Osteoblast (primary cell): ENCODE measurements at places on chromosomes 2 and 18. TPM values are rescaled to one million over a fixed set of nuclear protein-coding genes. Genes with fewer than 3 reads are reported as not detected.
A peak's percentile ranks its signal among the peaks of the same experiment; 100 is the strongest.

DNA sequence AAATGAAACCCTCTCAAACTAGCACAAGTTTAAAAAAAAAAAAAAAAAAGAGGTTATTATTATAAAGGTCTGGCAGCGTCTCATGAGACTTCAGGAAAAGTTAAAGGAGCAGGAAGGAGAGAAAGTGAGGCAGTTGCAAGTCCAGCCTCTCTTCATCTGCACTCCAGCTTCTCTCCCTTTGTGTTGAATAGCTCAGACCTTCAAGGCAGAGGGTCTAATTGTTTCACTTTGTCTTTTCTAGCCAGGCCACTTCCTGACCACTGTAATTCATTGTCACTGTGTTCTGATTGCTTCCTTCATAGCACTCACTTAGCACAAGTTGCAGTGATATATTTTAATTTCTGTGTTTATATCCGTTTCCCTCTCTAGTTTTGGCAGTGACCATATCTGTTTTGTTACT, 99.9 kb downstream of the SPATS2L start:
- H3K4me3 ChIP-seq = no peak overlapping the region
- H3K27ac ChIP-seq = peak overlapping the region; percentile 78
- DNase-seq = no peak
- no peaks in the 10 kb centered on the region for H3K36me3 ChIP-seq

Gene CD8B
- total RNA-seq = not detected in 2 replicates

GRCh38 chr2:157223624-157224205, 33.8 kb upstream of the GALNT5 start:
- no peaks in the 10 kb centered on the region for H3K4me1 ChIP-seq
- no peak overlapping the region for H3K27ac ChIP-seq
- H3K27me3 ChIP-seq = no peaks in the 10 kb centered on the region

DNA sequence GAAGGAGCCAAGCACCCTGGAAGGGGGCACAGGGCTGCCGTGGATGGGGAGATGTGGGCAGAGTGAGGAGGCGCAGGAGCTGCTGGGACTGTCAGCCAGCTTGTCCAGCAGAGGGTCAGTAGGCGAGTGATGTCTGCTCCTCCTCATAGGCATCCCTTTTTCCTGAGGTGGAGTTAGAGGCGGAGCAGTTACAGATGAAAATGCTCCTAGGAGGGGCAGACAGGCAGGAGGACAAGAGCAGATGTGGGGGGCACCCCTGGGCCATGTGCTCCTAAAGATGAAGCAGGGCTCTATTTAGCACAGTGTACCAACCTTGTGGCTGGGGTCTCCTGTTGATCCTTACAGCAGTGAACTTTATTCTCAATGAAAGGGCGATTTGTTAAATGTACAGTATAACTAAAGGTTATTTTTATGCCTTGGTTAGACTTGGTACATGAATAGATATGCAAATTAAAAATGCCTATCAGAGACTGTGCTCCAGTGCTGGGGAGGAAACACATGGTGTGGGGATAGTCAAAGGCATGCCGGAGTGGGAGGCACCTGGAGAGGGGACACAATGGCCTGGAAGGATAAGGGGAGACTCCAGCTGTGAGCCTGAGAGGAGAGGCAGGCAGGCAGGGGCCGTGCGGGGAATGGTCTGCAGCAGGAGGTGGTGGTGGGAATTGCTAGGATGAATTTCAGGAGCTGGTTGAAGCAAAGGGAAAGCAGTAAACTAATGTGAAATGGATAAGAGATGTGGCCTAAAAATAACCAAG, 175.3 kb downstream of the CLIP4 start:
- H3K27ac ChIP-seq = no peak overlapping the region
- no peaks in the 10 kb centered on the region for H3K36me3 ChIP-seq
- no peaks in the 10 kb centered on the region for H3K27me3 ChIP-seq
- H3K4me3 ChIP-seq = no peak overlapping the region
- DNase-seq = no peak

Gene PSMA8
- total RNA-seq = not detected in 2 replicates

DNA sequence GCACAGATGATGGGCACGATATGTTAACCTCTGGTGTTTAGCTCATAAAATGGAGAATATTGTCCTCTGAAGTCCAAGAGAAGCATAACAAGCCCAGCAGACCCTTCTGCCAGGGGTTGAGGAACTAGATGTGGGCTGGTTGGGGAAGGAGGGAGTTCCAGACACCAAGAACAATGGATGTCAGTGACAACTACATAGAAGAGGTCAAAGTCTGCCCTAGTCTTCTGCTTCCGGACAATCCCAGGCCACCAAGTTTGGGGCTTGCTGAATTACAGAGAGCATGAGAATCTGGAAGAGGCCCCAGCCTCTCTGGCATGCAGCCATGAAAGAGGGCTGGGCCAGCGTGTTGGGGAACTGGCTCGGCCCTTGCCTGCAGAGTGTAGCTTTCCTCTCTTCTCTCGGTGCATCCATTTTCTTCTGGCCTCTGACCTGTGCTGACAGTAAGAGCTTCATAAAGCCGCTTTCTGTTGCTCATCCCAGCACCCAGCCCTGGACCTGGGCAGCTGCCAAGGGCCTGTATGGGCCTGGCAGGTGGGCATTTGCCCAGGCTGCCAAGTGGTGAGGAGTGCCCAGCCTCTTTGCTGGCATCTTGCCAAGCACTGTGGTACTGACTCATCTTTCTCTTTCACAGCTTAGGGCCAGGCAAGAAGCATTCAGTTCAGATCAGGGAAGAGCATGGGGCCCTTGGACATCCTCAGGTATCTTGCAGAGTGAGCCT, 14.6 kb upstream of the LAPTM4A start:
- H3K27me3 ChIP-seq = no peaks in the 10 kb centered on the region
- peaks cover 42% of the 10 kb centered on the region for H3K4me1 ChIP-seq
- H3K36me3 ChIP-seq = no peaks in the 10 kb centered on the region
- no peak overlapping the region for H3K4me3 ChIP-seq
- no peak overlapping the region for H3K27ac ChIP-seq

Gene TGFA
- not detected in 2 replicates for total RNA-seq

DNA sequence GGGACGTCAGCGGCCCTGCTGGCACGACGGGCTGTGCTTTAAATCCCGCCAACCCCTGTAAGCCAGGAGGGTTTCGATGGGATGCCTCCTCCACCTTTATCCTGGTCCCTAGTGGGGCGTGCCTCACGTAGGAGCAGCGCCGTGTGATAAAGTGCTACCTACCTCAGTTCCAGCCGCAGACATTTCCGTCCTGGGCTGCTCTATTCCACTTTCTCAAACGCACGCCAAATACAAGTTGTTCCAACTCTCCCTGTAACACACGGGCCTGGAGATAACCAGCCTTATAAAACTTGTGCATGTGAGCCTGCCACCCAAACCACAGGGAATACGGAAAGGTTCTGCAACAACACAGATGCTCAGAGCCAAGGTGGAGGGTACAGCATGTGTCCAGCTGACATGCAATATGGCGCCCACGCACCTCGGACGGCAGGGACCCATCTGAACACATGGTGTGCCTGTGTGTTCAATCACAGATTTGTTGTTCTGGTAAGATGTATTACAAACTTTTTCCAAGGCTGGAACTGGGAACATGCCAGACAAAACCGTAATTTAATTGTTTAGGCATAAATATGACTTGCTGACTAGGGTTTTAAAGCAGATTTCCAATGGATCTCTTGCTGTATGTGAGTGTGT, 47.7 kb downstream of the ZNF516 start:
- H3K27me3 ChIP-seq = no peaks in the 10 kb centered on the region
- no peak overlapping the region for H3K4me3 ChIP-seq

Gene FZD7
- 64.8 and 73.8 TPM in 2 replicates for total RNA-seq

Gene VSNL1
- 0.29 and 0.36 TPM in 2 replicates for total RNA-seq

- no peak overlapping the region for H3K27ac ChIP-seq
- H3K4me3 ChIP-seq = no peak overlapping the region
- no peaks in the 10 kb centered on the region for H3K27me3 ChIP-seq
- peaks cover 6% of the 10 kb centered on the region for H3K4me1 ChIP-seq
Observed at GRCh38 chr2:147916067-147916466, 71.2 kb downstream of the ACVR2A start.

Gene BOLA3
- 17.4 and 17.7 TPM in 2 replicates for total RNA-seq

- H3K4me1 ChIP-seq = no peaks in the 10 kb centered on the region
- no peaks in the 10 kb centered on the region for H3K27me3 ChIP-seq
- no peaks in the 10 kb centered on the region for H3K36me3 ChIP-seq
Observed at GRCh38 chr2:220051716-220052115, 424.3 kb downstream of the SLC4A3 start.

GRCh38 chr18:49639643-49640391, 78.0 kb downstream of the LIPG start:
- no peaks in the 10 kb centered on the region for H3K36me3 ChIP-seq
- no peaks in the 10 kb centered on the region for H3K27me3 ChIP-seq
- H3K27ac ChIP-seq = no peak overlapping the region
- H3K4me1 ChIP-seq = peaks cover 6% of the 10 kb centered on the region

- H3K4me1 ChIP-seq = no peaks in the 10 kb centered on the region
- H3K36me3 ChIP-seq = no peaks in the 10 kb centered on the region
- H3K27ac ChIP-seq = no peak overlapping the region
Observed at GRCh38 chr2:10523406-10524189, 75.5 kb upstream of the ODC1 start.

GRCh38 chr2:218300141-218300540, 7.8 kb upstream of the TMBIM1 start:
- peaks cover 6% of the 10 kb centered on the region for H3K4me1 ChIP-seq
- no peak for DNase-seq
- H3K4me3 ChIP-seq = no peak overlapping the region
- no peak overlapping the region for H3K27ac ChIP-seq
- H3K27me3 ChIP-seq = no peaks in the 10 kb centered on the region

DNA sequence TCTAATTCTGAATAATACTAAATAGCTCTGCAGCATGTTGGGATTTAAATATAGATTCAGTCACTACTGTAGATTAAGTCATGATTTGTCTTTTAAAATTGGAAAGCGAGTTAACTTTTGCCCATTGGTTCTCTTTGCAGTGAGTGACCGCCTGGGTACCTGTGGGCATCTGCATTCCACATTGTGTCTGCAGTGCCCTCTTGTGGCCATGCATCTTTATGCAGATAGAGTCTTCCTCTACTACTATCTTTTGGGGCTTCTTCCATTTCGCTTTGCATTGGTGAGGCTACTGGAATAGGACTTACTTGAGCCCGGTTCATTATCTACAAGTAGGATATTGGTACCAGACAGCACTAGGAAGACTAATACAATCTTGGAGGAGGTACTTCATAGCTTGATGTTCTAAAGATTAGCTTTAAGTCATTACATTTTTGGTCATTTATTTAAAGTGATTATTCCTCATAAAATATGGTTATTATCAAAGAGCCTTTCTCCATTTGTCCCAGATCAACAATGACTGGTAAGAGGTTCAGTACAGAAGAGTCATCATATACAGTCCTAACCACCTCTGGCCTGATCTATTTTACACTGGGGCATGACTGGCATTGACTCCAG, 203.0 kb downstream of the SOCS6 start:
- H3K4me3 ChIP-seq = no peak overlapping the region
- no peak for DNase-seq
- H3K4me1 ChIP-seq = peaks cover 4% of the 10 kb centered on the region
- H3K36me3 ChIP-seq = no peaks in the 10 kb centered on the region
- no peak overlapping the region for H3K27ac ChIP-seq

DNA sequence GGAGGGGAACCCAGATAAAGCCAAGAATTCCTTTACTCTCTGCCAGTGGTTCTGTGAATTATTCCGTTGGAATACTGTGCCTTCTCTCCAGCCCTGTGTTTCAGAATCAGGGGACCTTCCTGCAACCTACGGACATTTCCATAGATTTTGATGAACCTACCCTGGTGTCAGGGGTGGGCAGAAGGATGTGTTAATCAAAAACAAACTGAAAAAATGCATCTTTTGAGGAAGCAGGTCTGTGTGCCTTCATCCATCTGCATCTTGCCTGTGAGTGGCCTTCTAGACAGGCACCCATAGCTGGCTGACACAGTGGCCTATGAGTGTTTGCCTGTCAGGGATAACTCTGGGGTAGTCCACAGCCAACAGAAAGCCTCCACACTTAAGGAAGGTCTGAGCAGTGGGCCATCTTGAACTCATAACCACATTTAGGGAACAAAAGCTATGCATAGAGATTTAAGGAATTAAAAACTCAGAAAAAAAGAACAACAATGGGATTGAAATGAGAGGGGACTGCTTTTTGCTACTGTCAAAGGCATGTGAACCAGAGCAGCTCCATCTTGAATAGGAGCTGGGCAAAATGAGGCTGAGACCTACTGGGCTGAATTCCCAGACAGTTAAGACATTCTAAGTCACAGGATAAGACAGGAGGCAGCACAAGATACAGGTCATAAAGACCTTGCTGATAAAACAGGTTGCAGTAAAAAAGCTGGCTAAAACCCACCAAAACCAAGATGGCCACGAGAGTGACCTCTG, 45.9 kb upstream of the ITGA6 start:
- no peak for DNase-seq
- H3K4me1 ChIP-seq = no peaks in the 10 kb centered on the region
- H3K36me3 ChIP-seq = no peaks in the 10 kb centered on the region
- no peaks in the 10 kb centered on the region for H3K27me3 ChIP-seq

Gene ELOA2
- not detected in 2 replicates for total RNA-seq

GRCh38 chr18:44651478-44651877, 29.2 kb upstream of the SETBP1 start:
- no peak overlapping the region for H3K4me3 ChIP-seq
- peaks cover 25% of the 10 kb centered on the region for H3K4me1 ChIP-seq
- no peak overlapping the region for H3K27ac ChIP-seq
- peak; percentile 47 for DNase-seq

DNA sequence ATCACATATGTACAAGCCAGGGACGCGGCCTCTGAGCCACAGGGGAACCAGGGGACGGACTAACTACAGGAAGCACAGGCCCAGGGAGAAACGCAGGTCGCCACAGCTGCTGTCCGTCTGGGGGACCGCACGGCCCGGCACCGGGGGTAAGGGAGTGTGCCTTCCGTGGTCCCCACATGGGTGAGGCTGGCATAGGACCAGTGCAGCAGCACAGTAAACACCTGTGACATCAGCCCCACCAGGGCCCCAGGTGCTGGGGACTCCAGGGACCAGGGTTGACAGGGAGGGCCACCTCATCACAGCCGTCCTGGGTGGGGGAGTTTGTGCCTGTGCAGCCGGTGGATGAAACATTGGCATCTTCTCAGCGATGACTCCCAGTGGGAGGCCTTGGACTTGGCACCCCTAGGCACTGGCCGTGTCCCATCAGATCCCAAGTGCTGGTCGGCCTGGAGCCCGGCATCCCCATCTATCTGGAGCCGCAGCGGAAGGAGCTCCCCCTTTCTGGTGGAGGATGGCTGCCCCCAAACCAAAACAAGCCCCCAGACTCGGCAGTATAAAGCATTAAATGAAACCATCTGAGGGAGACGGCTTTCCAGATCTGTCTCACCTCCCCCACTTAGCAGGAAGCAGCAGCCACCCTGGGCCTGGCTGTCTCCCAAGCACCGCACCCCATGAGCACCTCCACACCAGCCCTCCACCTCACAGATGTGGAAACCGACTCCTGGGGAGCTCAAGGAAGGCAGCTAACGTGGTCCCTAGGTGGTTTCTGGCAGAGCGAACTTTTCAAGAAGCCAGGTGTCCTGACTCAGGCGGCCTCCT, 22.5 kb downstream of the AQP12A start:
- peaks cover 12% of the 10 kb centered on the region for H3K27me3 ChIP-seq
- no peaks in the 10 kb centered on the region for H3K4me1 ChIP-seq
- no peak overlapping the region for H3K4me3 ChIP-seq
- no peak for DNase-seq
- H3K27ac ChIP-seq = no peak overlapping the region

- peak; percentile 68 for DNase-seq
- H3K4me1 ChIP-seq = no peaks in the 10 kb centered on the region
- no peak overlapping the region for H3K27ac ChIP-seq
- no peak overlapping the region for H3K4me3 ChIP-seq
- peaks cover 2% of the 10 kb centered on the region for H3K27me3 ChIP-seq
Observed at GRCh38 chr2:240298117-240298790, 137.2 kb upstream of the GPC1 start.
